ENCODE measurements at places on chromosomes 5 and 9.

DNA sequence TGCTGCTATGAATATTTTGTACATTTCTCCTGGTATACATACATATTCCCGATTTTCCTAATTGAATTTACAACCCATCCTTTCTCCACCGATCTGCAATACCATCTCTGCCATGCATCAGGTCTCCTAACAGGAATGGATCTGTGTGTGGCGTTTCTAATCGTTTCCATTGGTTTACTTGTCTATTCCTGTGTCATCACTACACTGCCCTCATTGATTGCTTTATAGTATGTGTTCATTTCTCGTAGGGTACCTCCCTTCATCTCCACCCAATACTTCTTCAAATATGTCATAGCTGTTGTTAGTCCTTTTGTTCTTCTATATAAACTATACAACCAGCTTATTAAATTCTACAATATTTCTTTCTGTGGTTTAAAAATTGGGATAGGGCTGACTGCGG is 7.1 kb upstream of the OR2S2 start:
- DNase-seq, result no peak

DNA sequence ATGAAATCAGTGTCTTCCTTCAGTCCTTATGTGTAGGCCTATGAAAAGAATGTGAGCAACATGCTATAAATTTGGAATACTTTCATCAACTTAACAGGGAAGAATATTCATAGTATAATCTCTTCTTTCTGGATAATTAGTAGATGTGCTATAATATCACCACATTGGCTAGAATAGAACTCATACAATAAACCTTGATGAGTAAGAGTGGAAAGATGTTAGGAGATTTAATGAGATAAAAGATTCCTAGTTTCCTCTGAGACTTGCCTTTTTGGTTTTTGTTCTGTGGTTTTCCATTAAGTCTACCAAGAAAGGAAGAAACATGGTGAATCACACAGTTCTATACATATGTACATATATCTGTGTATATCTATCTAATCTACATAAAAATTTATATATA is 301.8 kb upstream of the PRR16 start:
- DNase-seq, result no peak

DNA sequence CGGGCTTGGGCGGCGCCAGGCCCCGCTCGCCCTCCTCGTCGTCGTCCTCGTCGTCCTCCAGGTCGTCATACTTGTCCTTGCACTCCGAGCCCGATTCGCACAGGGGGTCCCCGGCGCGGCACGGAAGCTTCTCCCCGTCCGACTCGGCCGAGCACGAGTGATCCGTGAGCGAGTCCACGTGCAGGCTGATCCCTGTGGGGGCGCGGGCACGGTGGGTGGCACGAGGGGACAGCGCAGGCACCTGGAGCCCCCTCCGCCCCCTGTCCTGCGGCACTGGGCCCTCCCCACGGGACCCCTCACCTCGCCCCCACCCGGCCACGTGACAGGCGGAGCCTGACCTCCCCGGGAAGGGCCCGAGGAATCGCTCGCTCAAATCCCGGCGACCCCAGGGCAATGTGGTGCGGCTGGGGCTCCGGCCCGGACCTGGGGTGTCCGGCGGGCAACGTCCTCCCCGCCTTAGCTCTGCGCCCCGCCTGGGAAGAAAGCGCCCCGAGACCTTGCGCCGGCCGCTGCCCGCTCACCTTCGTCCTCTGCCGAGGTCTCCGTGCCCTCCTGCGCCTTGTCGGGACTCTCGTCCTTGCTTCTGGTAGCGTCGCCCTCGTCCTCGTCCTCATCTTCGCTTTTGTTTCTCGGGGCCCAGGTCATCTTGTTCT is 2.5 kb downstream of the IRX2 start:
- DNase-seq, result no peak

DNA sequence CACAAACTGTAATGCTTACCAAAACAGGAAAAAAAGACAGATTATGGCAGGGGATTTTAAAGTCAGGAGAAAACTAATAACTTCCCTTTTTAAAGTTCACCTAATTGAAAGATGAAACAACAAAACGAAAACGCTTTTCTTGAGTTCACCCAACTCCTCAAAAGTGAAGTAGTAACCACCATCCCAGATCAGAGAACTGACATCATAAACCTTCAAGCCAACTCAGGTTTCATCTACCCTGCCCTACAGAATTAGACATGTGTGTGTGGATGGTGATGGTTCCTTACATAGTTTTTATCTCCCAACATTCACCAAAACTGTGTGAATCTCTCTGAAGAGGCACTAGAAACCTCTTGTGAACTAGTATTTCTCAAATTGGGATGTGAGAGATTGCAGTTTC is 195.2 kb upstream of the PTGER4 start:
- DNase-seq, result no peak

DNA sequence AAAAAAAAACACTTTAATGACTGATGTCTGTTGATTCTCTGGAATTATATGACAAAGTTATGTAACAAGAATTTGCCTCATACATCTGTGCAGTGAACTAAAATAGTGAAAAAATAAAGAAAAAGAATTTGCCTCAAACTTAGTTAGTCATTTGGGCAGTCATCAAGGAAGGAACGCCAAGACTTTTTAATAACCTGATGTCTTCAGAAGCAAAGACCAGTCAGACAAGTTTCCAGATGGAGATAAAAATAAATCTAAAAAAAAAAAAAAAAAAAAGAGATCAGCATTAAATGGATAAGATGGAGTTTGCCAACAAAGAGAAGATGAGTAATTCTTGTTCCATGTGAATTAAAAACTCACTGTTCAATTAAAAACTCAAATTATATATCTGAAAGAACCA is 52.3 kb upstream of the JMY start:
- no peak for DNase-seq

GRCh38 chr5:135018457-135018856 is 15.6 kb downstream of the PITX1 start:
- no peak for DNase-seq

DNA sequence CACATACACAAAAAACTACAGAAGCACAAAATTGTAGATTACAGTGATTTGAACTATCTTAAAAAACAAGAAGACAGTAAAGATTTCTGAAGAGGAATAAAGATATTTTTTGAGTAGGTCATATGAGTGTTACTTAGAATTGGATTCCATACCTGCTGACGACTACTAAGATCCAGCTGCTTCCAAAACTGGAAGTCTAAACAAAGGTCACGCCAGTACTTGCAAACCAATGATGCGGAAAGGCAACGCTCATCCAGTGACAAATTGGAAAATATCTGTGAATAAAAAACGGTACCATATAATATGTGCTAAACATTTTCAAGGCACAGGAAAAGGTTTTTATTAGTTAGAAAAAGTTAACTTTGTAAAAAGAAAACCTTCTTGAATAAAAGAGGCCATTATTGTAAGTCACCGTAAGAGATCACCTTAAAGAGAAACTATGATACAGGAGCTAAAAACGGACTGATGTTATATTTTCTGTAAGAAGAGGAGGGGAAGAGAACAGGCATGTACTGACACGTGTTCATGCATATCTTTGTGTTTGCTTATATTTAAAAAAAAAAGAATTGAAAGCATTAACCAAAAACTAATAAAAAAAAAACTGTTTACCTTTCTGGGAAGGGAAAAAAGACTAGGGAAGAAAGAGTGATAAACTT is 14.1 kb downstream of the FBXL17 start:
- no peak for DNase-seq

- no peak for DNase-seq
These were observed 251.0 kb downstream of the DENND1A start for GRCh38 chr9:123678878-123679329.

DNA sequence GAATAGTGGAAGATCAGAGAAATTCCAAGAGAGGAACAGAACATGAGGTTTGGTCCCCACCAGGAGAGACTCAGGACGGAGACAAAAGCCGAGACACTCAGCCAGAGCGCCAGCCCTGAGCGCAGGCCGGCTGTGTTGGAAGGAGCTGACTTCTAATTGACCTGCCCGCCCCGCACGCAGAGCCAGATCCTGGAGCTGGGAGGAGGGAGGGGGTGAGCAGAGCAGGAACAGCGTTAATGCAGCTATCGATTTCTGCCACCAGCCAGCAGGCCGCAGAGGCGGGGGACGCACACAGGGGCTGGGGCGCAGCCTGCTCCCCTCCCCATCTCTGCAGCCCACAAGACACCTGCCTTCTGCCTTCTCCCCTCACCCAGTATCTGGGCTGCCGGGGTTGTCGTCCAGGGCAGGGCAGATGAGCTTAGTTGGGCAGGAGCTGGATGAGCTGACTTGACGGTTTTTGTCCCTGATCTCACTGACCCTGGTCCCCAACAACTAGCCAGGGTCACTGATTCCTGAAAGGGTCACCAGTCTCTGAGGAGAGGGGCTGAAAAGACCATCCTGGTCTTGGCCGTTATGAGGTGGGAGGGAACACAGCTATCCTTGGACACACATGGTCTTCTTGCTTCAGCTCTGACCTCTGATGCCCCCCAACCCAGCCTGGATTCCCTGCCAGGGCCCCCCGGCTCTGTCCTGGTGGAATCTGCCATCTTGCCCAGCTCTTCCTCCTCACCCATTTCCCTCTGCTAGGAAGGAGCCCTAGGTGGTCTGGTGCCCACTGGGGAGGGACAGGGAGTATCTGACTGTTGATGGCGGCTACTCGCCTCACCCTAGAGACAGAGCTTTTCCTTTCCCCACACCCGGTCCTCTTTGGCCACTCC is 29.8 kb downstream of the CXXC5 start:
- no peak for DNase-seq

GRCh38 chr5:65184780-65185179 is 296.9 kb downstream of the ADAMTS6 start:
- no peak for DNase-seq

DNA sequence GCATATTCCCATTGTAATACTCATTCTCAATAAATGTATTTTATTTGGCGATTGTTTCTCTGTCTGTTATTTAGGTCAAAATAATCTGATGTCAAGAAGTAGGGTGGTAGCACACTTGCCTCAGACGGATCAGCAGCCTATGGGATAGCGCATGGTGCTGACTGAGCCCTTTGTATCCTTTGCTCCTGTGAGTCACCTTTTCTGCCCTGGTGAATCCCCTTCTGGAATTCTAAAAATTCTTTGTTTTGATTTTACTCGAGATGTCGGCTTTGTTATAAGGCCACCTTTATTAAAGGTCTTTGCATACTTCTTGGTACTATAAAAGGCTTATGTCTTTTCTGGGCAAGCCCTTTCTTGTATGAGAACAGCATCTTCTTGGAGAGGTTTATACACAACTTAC is 1187.8 kb downstream of the CDH9 start:
- no peak for DNase-seq

DNA sequence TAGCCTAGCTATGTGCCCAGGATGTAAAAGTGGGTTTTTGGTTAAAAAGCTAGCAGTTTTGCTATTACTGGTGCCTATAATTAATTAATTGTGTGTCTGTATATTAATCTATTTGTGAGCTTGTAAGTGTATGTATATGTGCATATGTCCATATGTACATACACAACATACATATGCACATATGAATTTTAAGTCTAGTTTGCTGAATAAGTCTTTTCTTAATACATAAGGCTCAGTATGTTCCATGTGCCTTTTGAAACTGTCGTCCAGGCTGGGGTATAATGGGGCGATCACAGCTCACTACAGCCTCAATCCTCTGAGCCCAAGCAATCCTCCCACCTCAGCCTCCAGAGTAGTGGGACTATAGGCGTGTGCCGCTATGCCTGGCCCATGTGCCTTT is 10.1 kb downstream of the SH3GL2 start:
- no peak for DNase-seq

DNA sequence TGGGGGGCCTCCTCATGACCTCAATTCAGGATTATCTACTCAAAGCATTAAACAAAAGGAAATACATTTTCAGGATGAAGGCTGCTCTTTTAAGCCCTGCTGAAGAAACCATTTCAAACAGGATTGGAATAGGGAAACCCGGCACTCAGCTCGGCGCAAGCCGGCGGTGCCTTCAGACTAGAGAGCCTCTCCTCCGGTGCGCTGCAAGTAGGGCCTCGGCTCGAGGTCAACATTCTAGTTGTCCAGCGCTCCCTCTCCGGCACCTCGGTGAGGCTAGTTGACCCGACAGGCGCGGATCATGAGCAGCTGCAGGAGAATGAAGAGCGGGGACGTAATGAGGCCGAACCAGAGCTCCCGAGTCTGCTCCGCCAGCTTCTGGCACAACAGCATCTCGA is 720 bp downstream of the TMEM203 start:
- DNase-seq, result no peak

GRCh38 chr5:4927097-4927496 is 213.0 kb upstream of the ADAMTS16 start:
- no peak for DNase-seq

GRCh38 chr5:34913072-34913471 is 2.2 kb downstream of the RAD1 start:
- DNase-seq, result no peak

DNA sequence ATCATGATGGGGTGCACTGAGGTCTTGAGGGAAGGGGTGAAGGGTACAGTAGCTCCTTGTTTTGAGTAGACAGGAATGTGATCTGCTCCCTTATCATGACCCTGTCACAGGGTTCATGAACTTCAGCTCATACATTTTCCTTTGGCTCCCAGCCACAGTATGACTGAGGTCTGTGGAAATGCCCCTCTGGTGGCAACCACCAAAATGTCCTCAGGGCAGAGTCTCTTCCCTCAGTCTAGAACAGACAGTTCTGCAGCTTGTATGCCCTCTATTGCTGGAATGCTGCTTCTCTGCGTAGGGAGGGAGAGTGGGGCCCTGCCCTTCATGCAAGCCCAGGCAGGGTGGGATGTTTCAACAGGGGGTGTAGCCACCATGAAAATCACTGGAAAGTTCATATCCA is 53.8 kb upstream of the SNCAIP start:
- DNase-seq, result no peak

DNA sequence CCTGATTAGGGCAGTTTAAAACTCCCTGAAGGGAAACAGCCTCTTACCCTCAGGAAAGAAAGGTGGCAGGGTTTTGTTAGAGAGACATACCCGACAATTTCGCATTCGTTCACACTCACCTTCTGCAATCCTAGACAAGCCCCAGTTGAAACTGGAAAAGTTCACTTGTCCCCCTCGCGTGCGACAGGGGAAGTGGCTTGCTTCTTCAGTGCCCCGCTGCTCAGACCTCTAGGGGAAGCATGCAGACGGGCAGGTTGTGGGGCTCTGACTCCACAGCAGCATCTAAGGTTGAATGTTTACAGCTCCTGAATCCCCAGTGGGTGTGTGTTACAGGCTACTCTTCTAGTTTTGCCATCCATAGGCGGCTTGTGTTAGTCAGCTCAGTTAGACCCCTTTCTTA is 575.7 kb upstream of the ACO1 start:
- DNase-seq, result no peak

GRCh38 chr5:173880306-173880985 is 7.7 kb upstream of the CPEB4 start:
- DNase-seq, result no peak

DNA sequence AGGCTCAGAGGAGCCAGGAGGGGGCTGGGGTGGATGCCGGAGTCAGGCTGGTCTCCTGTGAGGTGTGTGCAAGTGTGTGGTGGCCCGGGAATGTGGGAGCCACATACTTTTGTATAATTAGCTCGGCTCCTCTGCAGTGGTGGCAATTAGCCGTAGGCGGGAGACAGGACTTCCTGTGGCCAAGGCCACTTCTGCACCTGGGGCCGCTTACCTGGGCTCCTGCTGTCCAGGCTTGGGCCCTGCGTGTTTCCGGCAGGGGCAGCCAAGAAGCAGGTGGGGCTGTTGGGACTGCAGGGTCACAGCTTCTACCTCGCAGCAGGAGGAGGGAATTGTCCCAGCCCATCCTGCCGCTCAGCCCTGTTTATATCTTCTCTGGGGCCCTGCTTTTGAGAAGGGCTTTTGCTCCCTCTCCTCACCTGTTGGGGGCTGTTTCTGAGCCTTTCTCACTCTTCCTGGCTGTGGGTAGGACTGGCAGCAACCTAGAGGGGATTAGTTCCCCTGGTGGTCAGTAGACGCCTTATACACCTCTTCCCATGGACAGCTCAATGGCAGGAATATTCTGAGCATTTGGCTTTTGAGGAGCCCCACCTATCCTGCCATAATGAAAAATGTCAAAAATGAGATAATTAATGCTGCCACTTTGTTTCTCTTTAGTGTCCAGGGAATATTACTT is 145.4 kb upstream of the PITX1 start:
- DNase-seq, result no peak

Data from effector CD4-positive, alpha-beta T cell (primary cell).